ENCODE measurements at places on chromosomes 2 and 18. TPM values are rescaled to one million over a fixed set of nuclear protein-coding genes. Genes with fewer than 3 reads are reported as not detected.
A peak's percentile ranks its signal among the peaks of the same experiment; 100 is the strongest.

Gene GKN2
- total RNA-seq, result not detected

Gene SKOR2
- not detected for total RNA-seq

Gene CDH2
- total RNA-seq, result 205 TPM

Gene MAP3K19
- total RNA-seq, result not detected

DNA sequence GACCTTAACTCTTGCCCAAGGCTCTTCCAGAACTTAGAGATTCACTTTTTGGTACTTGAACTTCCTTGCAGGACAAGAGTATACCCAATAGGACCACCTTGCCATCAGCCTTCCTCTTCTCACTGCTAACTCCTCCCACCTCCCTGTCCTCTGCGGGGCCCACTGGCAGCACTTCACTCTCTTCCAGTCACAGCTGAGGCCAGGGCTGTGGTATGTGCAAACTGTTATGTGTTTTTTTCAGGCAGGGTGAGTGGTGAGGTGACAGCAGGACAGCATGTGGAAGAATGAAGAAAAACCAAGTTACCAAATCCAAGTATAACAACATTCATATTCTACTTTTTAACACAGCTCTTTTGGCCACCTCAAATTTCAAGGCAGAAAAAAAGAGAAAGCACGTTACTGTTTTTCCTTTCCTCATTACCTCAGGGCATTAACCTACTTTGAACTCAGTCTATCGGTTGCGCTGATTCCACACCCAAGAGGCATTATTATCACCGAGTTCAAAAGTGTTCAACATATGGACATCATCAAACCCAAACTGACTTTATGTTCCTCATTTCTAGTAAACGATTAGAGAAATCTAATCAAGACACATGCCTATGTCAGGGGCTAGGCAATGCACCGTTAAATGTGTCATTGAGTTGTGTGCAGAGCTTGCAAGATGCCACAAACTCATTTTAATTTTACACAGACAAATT, 605.2 kb upstream of the SYT4 start:
- H3K36me3 ChIP-seq, result no peaks in the 10 kb centered on the region
- no peak for DNase-seq
- H3K27ac ChIP-seq, result no peak overlapping the region
- no peaks in the 10 kb centered on the region for H3K4me1 ChIP-seq
- H3K4me3 ChIP-seq, result no peak overlapping the region

DNA sequence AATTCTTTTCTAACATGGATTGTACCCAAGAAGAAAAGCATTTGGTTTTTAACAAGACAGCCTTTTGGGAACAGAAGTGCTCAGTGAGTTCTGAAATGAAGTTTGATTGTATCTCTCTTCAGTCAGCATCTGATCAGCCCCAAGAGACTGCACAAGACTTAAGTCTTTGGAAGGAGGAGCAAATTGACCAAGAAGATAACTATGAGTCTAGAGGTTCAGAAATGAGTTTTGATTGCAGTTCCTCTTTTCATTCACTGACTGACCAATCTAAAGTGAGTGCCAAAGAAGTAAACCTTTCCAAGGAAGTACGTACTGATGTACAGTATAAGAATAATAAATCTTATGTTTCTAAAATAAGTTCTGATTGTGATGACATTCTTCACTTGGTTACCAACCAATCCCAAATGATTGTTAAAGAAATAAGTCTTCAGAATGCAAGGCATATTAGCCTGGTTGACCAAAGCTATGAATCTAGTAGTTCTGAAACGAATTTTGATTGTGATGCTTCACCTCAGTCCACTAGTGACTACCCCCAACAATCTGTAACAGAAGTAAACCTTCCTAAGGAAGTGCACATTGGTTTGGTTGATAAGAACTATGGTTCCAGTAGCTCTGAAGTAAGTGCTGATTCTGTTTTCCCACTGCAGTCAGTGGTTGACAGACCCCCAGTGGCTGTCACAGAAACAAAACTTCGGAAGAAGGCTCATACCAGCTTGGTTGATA, 31.2 kb downstream of the ZDBF2 start:
- no peak overlapping the region for H3K27ac ChIP-seq
- H3K4me3 ChIP-seq, result no peak overlapping the region
- no peak for DNase-seq
- H3K27me3 ChIP-seq, result no peaks in the 10 kb centered on the region

GRCh38 chr2:239895116-239895515, 130.0 kb downstream of the NDUFA10 start:
- no peak overlapping the region for H3K4me3 ChIP-seq
- H3K27ac ChIP-seq, result no peak overlapping the region
- peak; percentile 5 for DNase-seq
- H3K36me3 ChIP-seq, result no peaks in the 10 kb centered on the region
- no peaks in the 10 kb centered on the region for H3K4me1 ChIP-seq
- H3K27me3 ChIP-seq, result no peaks in the 10 kb centered on the region

DNA sequence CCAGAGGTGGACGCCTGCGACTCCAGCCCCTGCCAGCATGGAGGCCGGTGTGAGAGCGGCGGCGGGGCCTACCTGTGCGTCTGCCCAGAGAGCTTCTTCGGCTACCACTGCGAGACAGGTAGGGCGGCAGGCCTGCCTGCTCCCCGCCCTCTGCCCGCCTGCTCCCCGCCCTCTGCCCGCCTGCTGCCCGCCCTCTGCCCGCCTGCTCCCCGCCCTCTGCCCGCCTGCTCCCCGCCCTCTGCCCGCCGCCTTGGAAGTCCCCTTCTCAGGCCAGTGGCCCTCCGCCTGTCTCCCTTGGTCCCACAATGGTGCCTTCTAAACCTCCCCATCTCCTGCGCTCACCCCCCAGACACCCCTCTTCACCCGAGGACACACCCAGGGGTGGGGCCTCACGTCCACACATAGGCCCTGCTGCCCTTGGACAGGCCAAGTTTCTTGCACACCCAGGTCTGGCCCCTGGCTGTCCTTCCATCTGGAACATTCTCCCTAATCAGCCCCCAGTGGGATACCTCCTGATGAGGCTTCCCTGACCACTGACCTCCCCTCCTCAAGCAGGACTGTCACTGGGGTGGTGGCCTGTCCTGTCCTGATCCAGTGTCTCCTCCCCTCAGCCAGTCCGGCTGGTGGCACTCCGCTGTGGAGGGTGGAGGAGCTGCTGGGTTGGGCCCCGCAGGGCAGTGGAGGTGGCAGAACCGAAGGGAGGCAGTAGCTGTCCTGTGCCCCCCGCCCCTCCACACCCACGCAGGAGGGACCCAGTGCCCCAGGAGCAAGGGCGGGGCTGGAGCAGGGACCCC, 37.9 kb downstream of the MTERF4 start:
- H3K27ac ChIP-seq, result no peak overlapping the region
- H3K27me3 ChIP-seq, result no peaks in the 10 kb centered on the region
- peaks cover 8% of the 10 kb centered on the region for H3K36me3 ChIP-seq
- peaks cover 7% of the 10 kb centered on the region for H3K4me1 ChIP-seq
- DNase-seq, result peak; percentile 50

DNA sequence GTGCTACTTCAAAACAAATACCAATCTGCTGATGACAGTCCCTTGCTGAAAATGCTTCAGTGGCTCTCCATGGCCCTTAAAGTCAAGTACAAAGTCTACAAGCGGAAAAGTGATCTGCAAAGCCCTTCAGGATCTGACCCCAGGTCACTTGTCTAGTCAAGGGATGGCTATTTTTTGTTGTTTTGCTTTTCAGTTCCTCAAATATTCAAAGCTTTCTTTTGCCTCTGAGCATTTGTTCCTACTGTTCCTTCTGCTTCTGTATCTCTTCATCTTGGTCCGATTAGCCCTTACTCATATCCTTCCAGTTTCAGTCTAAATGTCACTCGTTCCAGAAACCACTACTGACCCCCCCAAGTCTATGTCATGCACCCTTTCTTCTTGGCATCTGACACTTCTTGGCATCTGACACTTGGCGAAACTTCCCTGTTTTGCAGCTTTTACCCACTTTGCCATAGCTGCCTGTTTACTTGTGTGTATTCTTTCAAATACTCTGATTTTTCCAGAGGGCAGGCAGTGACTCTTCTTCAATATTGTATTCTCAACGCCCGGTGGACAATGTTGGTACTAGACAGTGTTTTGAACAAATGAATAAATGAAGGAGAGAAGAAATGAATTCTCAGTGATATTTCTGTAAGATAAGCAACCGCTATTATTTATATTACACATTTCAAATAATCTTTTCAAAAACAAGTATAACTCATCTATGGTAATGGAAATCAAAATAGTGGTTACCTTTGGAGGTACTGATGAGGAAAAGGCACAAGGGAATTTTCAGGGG, 175.9 kb upstream of the FN1 start:
- H3K4me1 ChIP-seq, result no peaks in the 10 kb centered on the region
- H3K27ac ChIP-seq, result no peak overlapping the region
- no peak for DNase-seq
- no peaks in the 10 kb centered on the region for H3K27me3 ChIP-seq
- no peaks in the 10 kb centered on the region for H3K36me3 ChIP-seq

GRCh38 chr18:79991494-79991893, 3.1 kb upstream of the TXNL4A start:
- H3K4me3 ChIP-seq, result no peak overlapping the region
- H3K27ac ChIP-seq, result no peak overlapping the region
- no peaks in the 10 kb centered on the region for H3K27me3 ChIP-seq

DNA sequence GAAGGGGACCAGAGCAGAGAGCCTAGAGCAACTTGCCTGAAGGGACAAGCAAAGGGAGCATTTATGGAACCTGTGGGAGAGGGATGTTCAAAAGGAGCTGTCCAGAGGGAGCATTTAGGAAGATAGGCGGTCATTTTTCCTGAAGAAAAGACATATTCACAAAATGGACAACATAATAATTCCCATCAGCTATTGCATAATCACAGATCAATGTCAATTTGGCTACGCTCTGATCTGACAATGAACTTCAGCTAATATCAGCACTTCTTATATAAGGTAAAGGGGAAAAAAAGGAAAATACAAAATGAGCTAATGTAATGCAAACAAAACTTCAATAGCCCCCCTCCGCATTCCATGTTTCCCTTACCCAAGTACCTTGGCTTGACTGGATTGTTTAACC, 291.1 kb upstream of the CDH7 start:
- no peak overlapping the region for H3K4me3 ChIP-seq
- no peak for DNase-seq
- no peaks in the 10 kb centered on the region for H3K27me3 ChIP-seq
- H3K27ac ChIP-seq, result no peak overlapping the region
- no peaks in the 10 kb centered on the region for H3K36me3 ChIP-seq

DNA sequence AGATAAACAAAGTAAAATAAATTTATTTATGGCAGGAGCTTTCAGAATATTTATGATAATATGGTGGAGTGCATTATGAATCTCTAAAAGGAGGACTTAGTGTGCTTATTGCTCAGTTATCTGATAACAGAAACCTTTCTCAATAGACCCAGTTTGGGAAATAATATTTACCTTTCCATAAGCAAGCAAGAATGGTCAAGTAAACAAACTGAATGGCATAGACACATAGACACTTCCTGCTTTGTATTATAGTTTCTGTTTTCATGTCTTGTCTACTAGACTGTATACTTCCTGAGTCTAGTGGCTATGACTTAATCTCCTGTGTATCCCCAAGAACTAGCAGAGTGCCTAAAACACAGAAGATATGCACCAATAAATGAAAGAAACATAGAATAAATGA, 87.8 kb downstream of the UPP2 start:
- no peaks in the 10 kb centered on the region for H3K4me1 ChIP-seq
- H3K36me3 ChIP-seq, result no peaks in the 10 kb centered on the region
- no peaks in the 10 kb centered on the region for H3K27me3 ChIP-seq
- no peak overlapping the region for H3K4me3 ChIP-seq
- no peak for DNase-seq

DNA sequence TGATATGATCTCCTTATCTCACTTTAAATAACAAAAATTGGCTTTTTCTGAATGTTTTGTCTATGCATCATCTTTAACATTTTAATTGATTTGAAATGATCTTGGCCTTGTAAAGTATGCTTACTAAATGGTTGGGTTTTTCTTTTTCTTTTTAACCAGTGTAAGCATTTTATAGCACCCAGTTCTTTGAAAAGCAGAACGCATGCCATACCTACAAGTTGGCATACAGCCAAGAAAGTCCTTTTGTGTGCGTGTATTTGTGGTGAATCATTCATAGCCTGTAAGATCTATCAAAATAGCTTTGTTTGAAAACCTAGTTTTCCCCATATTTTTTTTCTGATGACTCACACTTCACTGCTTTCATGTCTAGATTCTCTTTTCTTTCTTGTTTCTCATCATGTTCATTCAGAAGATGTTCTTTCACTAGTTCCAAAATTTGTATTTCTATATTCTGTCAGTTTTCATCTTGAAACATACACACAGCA, 4.1 kb upstream of the VRK2 start:
- H3K27ac ChIP-seq, result no peak overlapping the region
- DNase-seq, result no peak
- H3K4me3 ChIP-seq, result no peak overlapping the region
- no peaks in the 10 kb centered on the region for H3K36me3 ChIP-seq
- H3K4me1 ChIP-seq, result peaks cover 14% of the 10 kb centered on the region

- no peak for DNase-seq
- no peak overlapping the region for H3K4me3 ChIP-seq
- H3K36me3 ChIP-seq, result no peaks in the 10 kb centered on the region
- H3K27me3 ChIP-seq, result no peaks in the 10 kb centered on the region
These were observed 1292.0 kb upstream of the CHAC2 start for GRCh38 chr2:52475590-52475989.

- no peak overlapping the region for H3K27ac ChIP-seq
- H3K36me3 ChIP-seq, result no peaks in the 10 kb centered on the region
- no peaks in the 10 kb centered on the region for H3K27me3 ChIP-seq
- no peak overlapping the region for H3K4me3 ChIP-seq
These were observed 46.1 kb upstream of the PLB1 start for GRCh38 chr2:28449488-28450395.

DNA sequence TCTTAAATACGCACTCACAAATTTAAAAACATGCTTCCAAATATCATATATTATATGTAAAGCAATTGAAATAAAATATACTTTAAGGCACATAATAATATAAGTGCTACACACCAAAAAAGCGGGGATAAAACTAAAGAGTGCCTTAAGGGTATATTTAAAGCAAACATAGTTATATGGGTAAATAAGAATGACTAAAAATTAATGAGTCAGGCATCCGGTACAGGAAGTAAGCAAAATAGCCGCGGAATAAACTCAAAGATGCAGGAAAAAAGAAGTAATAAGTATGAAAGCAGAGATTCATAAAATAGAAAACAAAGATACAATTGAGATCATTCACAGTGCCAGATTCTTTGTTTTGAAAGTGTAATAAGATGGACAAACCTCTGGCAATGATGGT, 503.5 kb upstream of the SOX11 start:
- H3K36me3 ChIP-seq, result no peaks in the 10 kb centered on the region
- no peaks in the 10 kb centered on the region for H3K4me1 ChIP-seq
- H3K27ac ChIP-seq, result no peak overlapping the region
- DNase-seq, result no peak
- H3K4me3 ChIP-seq, result no peak overlapping the region

GRCh38 chr2:113739849-113740248, 16.6 kb downstream of the SLC35F5 start:
- H3K36me3 ChIP-seq, result peaks cover 66% of the 10 kb centered on the region
- no peak overlapping the region for H3K27ac ChIP-seq
- no peak overlapping the region for H3K4me3 ChIP-seq
- DNase-seq, result no peak
- no peaks in the 10 kb centered on the region for H3K27me3 ChIP-seq
- H3K4me1 ChIP-seq, result no peaks in the 10 kb centered on the region
